ENCODE measurements at places on chromosomes 2 and 18. TPM values are rescaled to one million over a fixed set of nuclear protein-coding genes. Genes with fewer than 3 reads are reported as not detected.

DNA sequence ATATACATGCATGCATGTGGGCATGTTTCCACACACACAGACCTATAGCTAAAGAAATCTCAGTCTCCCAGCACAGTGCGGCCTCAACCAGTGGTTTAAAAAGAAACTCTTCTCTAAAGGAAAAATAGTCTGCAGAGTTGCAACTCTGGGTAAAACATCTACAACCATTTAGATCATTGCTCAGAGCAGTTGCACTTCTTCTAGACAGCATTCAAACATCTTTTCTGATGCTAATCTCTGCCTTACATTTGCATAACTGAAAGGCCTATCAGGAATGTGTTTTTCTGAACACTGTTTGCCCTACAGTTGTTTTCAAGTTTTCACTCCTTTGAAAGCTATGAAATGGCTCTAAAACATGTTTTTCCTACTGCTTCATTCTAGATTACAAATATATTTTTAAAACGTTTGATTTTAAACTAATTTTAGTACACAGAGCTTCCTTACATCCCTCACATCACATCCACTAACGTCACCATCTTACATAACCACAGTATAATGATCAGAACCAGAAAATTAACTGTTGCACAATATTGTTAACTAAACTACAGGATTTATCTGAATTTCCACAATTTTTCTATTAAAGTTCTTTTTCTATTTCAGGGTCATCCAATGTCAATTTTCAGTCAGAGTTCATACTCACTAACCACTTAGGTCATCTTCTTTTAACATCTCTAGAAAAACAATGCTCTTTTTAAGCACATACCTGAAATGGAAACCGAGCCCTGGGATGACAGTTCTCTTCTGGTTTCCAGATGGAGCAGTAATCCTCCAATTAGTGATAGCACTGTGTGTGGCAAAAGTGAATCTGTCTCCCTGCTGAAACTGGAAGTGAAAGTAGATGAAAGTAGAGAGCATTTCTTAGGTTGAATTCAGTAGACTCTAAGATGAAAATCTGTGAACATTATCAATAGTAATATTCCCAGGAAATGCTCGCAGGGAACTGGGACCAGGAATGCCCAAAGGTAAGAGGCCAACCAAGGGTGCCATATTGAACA lies 501.6 kb upstream of the GCFC2 start:
- DNase-seq: no peak

DNA sequence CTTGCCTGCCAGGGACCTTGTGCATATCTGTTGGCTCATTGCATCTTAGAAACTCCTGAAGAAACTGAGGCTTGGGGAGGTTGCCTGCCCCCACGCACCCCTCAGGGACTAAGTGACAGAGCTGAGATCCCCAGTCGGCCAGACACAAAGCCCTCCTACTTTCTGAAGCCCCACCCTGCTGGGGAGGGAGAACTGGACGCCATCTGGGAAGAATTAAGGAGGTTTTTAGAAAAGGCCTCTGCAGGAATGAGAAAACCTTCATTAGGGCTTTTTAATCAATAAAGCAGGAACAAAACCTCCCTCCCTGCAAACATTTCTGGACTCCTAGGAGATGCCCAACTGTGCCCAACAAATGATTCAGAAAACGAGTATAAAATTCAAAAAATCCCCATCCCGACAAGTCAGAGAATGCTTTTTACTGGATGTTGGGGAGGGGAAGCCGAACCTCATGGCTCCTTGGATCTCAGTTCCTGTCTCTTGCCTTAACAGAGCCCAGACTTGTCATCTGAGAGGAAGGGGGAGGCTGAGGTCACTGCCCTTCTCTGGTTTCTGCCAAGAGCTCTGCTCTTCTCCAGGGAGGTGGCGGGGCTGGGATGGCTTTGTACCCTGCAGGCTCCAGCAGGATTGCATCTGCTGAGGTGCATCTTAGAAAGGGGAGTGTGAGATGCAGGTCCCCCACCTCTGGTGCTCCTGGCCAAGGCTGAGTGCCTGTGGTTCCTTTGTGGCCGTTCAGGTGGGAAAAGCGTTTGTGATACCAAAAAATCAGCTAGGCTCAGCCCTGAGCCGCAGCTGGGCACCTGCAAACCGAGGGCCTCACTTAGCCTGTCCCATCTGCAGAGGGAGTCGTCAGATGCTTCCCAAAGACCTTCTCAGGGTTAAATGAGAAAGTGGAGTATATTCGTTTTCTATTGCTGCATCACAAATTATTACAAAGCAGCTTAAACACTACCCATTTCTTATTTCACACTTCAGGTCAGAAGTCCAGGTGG lies 142.4 kb downstream of the ZFP36L2 start:
- no peak for DNase-seq

- DNase-seq: no peak
These were observed 234.4 kb upstream of the RGPD4 start for GRCh38 chr2:107592280-107592624.

GRCh38 chr2:233718552-233718951 lies at the start of gene UGT1A4:
UGT1A4 (plus strand) TSS chr2:233718736; CDS start chr2:233718821, 85 bp downstream.
- DNase-seq: no peak

- no peak for DNase-seq
These were observed 225.5 kb downstream of the DYSF start for GRCh38 chr2:71678874-71679273.

DNA sequence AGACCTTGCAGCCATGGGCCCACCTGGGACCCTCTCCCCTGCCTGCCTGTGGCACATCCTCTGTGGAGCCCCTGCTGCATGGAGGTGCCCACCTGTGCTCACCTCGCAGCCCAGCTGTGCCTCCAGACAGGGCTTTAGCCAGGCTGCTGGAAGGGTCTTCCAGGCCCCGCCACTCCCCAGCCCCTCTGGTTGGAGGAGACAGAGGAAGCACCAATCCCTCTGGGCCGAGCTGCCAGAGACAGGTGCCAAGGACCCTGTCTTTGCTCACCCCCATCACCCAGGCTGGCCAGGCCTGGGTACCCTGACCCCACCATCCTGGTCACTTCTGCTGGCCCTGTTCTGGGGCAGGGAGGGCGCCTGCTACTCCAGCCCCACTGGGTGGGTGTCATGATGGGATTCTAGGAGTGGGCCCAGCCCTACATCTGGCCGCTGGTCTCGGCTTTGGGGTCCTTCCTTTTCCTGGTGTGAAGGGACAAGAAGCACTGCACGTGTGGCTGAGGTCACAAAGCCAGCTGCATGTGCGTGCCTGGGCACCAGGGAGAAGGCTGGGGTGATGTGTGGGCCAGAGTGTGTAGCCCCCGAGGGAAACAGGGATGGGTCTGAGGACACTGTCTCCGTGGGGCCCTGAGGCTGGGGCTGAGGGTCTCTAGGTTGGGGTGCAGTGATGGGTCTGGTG lies 9.3 kb upstream of the NEU4 start:
- peak; percentile 50 for DNase-seq

GRCh38 chr2:238912228-238912915 lies 64.5 kb downstream of the TWIST2 start:
- no peak for DNase-seq

GRCh38 chr18:36334798-36335197 lies 37.3 kb downstream of the FHOD3 start:
- no peak for DNase-seq

DNA sequence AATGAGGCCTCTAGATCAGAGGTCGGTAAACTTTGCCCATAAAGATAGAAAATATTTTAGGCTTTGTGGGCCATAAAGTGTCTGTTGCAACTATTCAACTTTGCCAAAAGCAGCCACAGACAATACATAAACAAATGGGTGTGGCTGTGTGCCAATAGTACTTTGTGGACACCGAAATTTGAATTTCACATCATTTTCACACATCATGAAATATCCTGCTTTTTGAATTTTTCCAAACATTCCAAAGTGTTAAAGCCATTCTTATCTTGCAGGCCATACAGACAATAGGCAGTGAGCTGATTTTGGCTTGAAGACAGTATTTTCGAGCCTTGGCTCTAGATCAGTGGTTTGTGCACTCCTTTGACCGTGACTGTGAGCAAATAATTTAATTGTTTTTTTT lies 51.1 kb upstream of the EPC2 start:
- no peak for DNase-seq

- no peak for DNase-seq
These were observed 200.6 kb downstream of the RND3 start for GRCh38 chr2:150286730-150287362.

DNA sequence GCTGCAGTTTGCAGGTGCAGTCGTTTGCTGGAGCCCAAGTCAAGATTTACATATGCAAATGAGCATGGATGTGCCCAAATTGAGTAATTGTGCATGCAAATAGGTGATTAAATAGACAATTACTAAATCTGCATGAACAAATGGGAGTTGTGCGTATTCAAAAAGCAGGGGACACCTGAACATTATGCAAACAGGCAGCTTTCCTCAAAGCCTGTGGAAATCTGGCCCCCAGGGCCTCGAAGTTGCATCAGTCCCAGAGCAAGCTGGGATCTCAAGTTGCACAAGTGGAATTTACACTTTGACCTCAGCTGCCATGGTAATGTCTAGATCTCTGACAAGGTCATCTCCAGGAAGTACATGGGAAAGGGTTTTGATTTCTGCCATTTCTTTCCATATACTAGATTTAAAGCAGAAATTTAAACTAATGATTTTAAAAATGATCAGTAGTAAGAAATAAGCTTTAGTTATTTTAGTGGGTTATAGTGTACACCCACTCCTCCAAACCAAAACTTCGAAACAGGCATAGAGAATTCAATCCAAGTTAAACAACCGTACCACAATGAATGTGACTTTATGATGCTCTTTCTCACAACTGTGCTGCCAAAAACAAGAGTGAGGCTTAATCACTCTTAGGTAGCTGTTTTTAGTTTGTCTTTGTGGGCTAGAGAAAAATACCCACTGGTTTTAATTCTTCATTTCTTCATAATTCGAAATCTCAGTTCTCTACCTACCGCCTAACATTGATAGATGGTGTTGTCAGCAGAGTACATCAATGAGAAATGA lies 110.7 kb downstream of the RND3 start:
- no peak for DNase-seq

DNA sequence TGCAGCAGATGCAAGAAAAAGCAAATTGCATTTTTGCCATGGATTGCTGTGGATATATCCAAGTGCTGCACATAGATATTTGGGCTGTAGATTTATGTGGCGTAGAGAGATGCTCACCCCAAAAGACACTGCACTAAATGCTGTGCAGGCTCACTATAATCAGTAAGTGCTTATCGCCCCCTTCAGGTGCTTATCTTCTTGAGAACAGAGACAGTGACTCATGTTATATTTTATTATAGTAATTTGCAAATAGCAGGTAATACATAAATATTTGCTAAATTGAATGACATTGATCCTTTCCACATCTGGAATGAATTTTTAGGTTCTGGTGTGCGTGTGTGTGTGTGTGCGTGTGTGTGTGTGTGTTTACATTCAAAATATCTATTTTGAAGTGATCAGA lies 36.8 kb upstream of the PLEKHM3 start:
- DNase-seq: no peak

GRCh38 chr2:64394153-64394552 lies 59.8 kb upstream of the LGALSL start:
- no peak for DNase-seq

DNA sequence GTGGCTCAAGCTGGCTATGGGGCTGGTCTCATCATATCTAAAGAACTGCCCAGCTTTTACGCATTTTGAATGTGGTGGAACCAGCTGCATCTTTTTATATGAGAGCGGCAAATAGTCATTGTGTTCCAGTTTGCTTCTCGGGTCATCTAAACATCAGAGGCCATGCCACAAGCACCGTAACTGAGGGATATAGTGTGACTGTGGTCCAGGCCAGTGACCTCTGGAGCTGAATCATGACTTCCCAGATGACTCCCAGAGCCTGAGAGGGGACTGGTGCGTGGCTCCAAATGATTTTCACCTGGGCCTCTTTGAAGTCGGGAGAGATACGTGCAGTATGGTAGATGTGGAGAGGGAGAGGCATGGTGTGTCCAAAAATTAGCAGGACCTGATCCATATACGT lies 271.0 kb downstream of the NEDD4L start:
- DNase-seq: no peak

DNA sequence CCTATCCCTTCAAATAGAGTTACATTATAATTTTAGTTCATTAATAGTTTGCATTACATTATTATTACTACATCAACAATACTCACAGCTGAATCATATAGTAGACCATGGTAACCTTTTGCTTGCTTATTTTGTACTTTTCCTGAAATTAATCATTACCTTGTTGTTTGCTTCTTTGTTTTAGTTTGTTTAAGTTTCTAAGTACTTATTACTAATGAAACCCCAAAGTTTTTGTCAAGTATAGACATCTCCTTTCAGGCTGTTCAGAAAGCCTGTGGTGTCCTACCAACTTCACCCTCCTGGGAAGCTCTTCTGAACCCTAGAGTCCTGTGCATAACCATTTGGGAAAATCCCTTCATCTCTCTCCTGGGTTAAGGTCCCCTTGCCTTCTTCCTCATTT lies 43.5 kb upstream of the LAPTM4A start:
- DNase-seq: no peak

DNA sequence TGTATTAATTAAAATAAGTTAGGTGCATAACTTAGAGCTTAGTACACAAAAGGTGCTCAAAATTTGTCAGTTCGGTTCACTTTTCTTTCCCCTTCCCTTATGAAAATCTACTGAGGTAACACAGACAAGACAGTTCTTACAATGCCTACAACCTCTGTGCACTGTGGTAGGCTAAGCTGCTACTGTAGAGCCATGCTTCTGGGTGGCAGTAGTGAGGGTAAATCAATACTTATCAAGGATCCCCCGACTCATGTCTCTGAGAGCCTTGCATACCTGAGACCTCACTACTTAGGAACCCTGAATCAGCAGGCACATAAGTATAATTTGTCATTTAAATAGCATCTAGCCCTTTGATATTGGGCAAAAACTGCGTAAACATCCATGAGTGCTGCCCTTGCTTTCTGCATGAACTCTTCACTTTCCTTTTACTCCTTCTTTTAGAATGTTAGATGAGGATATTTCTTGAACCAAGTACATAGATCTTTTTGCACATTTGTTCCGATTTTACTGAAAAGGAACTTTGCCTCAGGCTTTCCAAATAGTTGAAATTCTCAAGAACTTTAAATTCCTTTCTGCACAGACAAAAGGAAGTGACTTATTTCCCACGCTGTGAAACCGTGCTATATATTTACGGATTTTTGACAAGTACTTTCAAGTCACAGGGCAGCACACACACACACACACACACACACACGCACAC lies 234.4 kb downstream of the TRIB2 start:
- DNase-seq: no peak

DNA sequence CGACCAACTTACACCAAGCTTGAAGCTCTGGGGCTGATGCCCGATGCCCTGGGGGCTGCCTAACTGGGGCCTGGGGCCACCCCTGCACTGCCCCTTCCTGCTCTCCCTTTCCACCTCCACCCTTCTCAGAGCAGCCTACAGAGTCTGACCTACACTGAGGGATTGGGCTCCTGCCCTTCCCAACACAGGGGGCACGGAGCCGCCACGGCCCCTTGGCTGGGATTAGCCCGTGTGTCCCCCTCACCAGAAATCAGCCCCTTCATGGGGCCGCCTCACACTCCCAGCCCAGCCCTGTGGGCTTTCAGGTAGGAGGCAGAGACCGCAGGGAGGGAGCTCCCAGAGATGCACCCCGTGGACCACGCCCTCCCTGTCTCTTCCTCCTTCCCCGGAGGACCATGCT lies 198.0 kb downstream of the EIPR1 start:
- no peak for DNase-seq

GRCh38 chr2:168964251-168964807 lies 63.2 kb downstream of the G6PC2 start:
- no peak for DNase-seq

ATP9B gene
- 25.9 TPM for total RNA-seq

POTEC gene
- total RNA-seq: not detected

ACVR1 gene
- total RNA-seq: 16.0 TPM

CRYGD gene
- not detected for total RNA-seq

FAM124B gene
- total RNA-seq: not detected

L3MBTL4 gene
- total RNA-seq: 0.55 TPM
